Activated effector memory CD4-positive, alpha-beta T cell treated with anti-CD3 and anti-CD28 coated beads, Interleukin-2, amount 50 U/mL, for 16 hours (primary cell): ENCODE measurements at places on chromosomes 4 and X.

DNA sequence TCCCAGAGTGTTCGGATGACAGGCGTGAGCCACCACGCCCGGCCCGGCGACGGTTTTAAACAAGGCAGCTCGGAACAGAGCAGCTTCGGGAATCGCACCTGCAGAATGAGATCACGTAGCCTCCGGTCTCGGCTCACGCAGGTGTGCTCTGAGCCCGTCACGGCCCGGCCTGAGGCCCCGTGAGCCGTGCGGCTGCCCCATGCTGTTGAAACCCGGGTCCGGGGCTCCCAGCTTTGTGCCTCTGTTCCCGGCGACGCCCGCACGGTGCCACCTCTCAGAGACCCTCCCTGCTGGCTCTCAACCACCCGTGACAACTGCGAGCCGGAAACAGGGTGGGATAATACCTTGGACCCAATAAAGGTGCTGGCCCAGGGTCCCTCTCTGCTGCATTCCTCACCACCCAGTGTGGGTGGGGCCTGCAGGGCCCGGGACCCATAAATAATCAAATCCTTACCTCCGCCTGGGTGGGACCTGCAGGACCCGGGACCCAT, 13.4 kb upstream of the PLCXD1 start:
- peak; percentile 58 for DNase-seq

GRCh38 chr4:48275247-48275646, 5.6 kb upstream of the TEC start:
- no peak for DNase-seq

DNA sequence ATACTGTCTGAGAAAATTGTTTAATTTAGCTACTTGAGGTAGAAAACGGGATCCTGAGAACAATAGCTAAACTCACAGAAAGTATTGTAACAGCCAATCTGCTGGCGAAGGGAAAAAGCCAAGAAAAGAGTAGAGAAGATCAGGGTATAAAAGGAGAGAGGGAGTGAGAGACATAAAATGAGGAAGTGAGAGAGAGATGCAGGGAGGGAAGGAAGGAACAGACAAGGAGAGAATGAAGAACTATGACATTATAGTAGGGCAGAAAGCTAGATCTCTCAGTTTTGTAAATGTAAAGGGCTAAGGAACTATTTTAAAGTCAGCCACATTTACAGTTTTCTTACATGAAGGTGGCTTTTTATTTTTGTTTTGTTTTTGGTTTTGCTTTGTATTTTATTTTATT, 1.6 kb upstream of the GIMD1 start:
- no peak for DNase-seq

DNA sequence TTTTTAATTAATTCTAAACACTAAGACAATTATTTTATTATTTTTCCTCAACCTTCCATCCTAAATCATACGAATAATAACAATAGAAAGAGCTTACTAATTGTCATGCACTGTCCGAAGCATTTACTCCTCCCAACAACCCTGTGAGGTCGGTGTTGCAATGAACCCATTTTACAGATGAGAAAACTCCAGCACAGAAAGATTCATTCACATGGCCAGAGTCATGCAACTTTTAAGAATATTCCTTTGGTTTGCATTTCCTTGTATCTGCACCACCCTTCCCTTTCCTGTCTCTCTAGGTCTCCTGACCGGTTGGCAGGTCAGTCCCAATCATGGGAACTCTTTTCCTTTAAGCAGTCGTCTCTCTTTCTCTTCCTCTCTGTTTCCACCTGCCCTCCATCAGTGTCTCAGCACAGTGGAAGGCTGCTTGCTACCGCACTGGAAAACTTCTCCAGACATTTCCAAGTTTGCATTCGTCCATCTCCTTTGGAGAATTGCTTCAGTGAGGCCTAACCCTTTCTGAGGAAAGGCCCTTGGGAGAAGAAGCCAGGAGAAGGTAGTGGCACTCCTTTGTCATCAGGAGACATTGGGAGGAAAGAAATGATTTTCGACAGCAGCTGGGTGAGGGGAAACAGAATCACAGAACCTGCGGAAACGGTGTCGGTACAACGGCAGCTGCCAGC, 1.9 kb upstream of the TMSB4X start:
- DNase-seq, result no peak

- no peak for DNase-seq
Measured at GRCh38 chr4:81326581-81326980, 111.6 kb upstream of the PRKG2 start.
